Activated CD8-positive, alpha-beta memory T cell treated with anti-CD3 and anti-CD28 coated beads for 36 hours (primary cell): ENCODE measurements at places on chromosomes 7 and 10. TPM values are rescaled to one million over a fixed set of nuclear protein-coding genes. Genes with fewer than 3 reads are reported as not detected.

OPALIN gene
- total RNA-seq, result not detected

NSMCE4A gene
- total RNA-seq, result 69.6 TPM

TAS2R4 gene
- 1.2 TPM for total RNA-seq

FZD8 gene
- 0.59 TPM for total RNA-seq

SVIL gene
- 6.1 TPM for total RNA-seq

EVX1 gene
- not detected for total RNA-seq

OR6V1 gene
- not detected for total RNA-seq

PRPS1L1 gene
- total RNA-seq, result not detected

CROT gene
- 7.3 TPM for total RNA-seq

SYT15B gene
- total RNA-seq, result 0.06 TPM

SAP25 gene
- total RNA-seq, result 5.6 TPM

OR6B1 gene
- total RNA-seq, result not detected

UPK3B gene
- total RNA-seq, result not detected

ACBD5 gene
- 23.0 TPM for total RNA-seq

MSMB gene
- total RNA-seq, result not detected

CNPY1 gene
- not detected for total RNA-seq

WIPF3 gene
- total RNA-seq, result not detected

LIPN gene
- not detected for total RNA-seq

SFRP4 gene
- total RNA-seq, result not detected

GIGYF1 gene
- 48.6 TPM for total RNA-seq

MAGI2 gene
- 0.30 TPM for total RNA-seq

KLHDC10 gene
- total RNA-seq, result 17.9 TPM

STEAP1 gene
- 0.40 TPM for total RNA-seq

FAM25C gene
- not detected for total RNA-seq

FBXL15 gene
- 14.4 TPM for total RNA-seq

OR2A12 gene
- not detected for total RNA-seq

DUSP5 gene
- total RNA-seq, result 98.6 TPM

COPG2 gene
- 22.7 TPM for total RNA-seq

HMX3 gene
- total RNA-seq, result 0.42 TPM
